ENCODE measurements at places on chromosomes 2 and 18.
A peak's percentile ranks its signal among the peaks of the same experiment; 100 is the strongest.

GRCh38 chr18:75502286-75502685 is 74.8 kb upstream of the SMIM21 start:
- no peak for DNase-seq

DNA sequence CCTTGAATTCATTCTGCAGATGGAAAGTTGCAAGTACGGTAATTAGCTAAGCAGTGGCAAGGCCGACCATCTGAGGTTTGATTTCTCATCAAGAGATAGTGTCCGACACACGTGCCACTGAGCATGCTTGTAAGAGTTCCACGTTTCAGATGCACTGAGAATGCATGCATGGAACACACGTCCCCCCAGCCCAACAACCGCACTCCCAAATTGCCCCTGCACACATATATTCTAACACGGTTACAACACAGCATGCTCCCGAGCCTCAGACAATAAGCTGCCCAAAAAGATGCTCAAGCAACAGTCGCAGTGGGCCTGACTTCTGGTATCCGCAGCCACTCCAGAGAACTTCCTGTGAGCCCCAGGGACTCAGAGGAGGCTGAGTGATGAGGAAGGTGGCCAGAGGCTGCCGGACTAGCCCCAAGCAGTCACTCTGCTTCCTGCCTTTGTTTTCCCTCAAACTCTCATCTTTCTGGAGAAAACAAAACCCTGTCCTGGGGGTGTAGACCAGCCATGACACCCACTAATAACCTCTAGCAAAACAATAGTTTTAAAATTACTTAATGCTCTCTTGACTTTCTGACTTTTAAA is 204.0 kb downstream of the TGIF1 start:
- no peak for DNase-seq

GRCh38 chr2:147800316-147800715 is 44.5 kb upstream of the ACVR2A start:
- DNase-seq: no peak

GRCh38 chr2:227238238-227239237 is 74.1 kb downstream of the COL4A3 start:
- DNase-seq: peak; percentile 8

DNA sequence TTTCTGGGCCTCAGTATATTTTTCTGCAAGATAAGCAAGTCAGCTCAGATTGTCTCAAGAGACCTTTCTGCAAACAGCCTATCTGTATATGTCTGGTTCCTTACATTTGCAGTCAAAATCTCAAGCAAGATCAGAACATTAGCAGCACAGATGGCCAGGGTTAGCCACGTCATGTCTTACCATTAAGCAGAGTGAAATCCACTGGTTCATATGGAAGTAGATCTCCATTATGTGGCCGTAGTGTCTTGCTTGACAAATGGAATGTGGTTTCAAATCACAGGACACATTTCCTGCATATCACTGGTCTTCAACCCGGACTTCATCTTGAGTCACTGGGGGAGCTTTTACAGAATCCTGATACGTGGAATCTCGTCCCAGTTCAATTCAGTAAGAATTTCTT is 500.2 kb downstream of the FBXO15 start:
- no peak for DNase-seq

DNA sequence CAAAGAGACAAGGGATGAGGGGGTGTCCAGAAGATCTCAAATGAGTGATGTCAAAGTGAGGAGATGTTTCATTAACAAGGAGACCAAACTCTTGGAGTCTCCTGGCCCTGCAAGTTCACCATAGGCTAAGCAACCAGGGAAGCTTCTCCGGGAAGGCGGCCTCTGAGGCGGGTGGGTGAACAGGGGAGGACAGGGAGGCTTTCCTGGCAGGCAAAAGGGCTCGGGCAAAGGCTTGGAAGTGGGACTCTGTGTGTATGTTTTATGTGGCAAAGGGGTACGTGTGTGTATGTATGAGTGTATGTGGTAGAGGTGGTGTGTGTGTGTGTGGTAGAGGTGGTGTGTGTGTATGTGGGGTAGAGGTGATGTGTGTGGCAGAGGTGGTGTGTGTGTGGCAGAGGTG is 163.9 kb downstream of the DYSF start:
- no peak for DNase-seq

DNA sequence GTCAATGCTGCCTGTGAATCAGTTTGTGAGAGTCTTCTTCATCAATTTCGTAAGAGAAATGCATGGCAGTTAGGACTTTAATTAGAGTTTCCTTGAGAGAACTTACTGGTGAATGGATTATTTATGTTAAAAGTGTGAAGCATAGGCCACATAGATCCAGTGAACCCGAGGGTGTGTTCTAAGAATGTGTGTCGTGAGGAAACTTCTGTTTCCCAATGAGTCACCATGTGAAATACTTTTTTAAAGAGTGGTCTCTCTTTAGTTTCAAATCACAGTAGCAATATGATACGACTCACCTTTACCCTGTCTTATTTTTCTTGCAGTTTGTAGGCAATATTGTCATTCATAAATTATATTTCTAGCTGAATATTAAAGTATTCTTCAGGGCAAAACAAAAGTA is 18.5 kb downstream of the THSD7B start:
- DNase-seq: no peak

- no peak for DNase-seq
These were observed 85.3 kb downstream of the EPAS1 start for GRCh38 chr2:46382331-46383112.

Measured in stimulated activated CD8-positive, alpha-beta memory T cell treated with anti-CD3 and anti-CD28 coated beads, Interleukin-4, amount 100 ng/mL, for 1 hour (primary cell).